Spinal cord (tissue), 10 donors: ENCODE measurements at places on chromosomes 1 and 21. TPM values are rescaled to one million over a fixed set of nuclear protein-coding genes. Genes with fewer than 3 reads are reported as not detected.

The LAX1 gene
- total RNA-seq, result 0.20 TPM

The LCA5L gene
- total RNA-seq, result 4.3 TPM

The URB2 gene
- 11.0 TPM for total RNA-seq

The CLIC4 gene
- 245 TPM for total RNA-seq

The LRRC47 gene
- total RNA-seq, result 27.0 TPM
